ENCODE measurements at places on chromosomes 13 and 19. TPM values are rescaled to one million over a fixed set of nuclear protein-coding genes. Genes with fewer than 3 reads are reported as not detected.

ZSWIM4 gene
- total RNA-seq: 41.4 TPM

CGB8 gene
- total RNA-seq: not detected

DLL3 gene
- not detected for total RNA-seq

ASF1B gene
- total RNA-seq: 3.2 TPM

TMEM221 gene
- not detected for total RNA-seq

TEX101 gene
- not detected for total RNA-seq

CYP2A7 gene
- total RNA-seq: not detected

ZNF616 gene
- total RNA-seq: 4.5 TPM

CEBPA gene
- 30.5 TPM for total RNA-seq
